GM23338 (cell line): ENCODE measurements at places on chromosomes 11 and 22. TPM values are rescaled to one million over a fixed set of nuclear protein-coding genes. Genes with fewer than 3 reads are reported as not detected.

MS4A4A gene
- total RNA-seq, result not detected in 2 replicates

PARVG gene
- 0.14 TPM in 1 of 2 replicates, not detected in the other for total RNA-seq

OR51I1 gene
- 1.1 TPM in 1 of 2 replicates, not detected in the other for total RNA-seq

OR4D5 gene
- not detected in 2 replicates for total RNA-seq

ADSL gene
- total RNA-seq, result 221 and 232 TPM in 2 replicates

OR5B21 gene
- not detected in 2 replicates for total RNA-seq

C11orf42 gene
- total RNA-seq, result not detected in 2 replicates

NXPE4 gene
- total RNA-seq, result not detected in 2 replicates

ANO3 gene
- total RNA-seq, result not detected in 2 replicates

FOLR2 gene
- not detected in 2 replicates for total RNA-seq

DSCAML1 gene
- 0.17 and 0.19 TPM in 2 replicates for total RNA-seq

ALX4 gene
- not detected in 2 replicates for total RNA-seq

DLG2 gene
- 14.4 and 19.8 TPM in 2 replicates for total RNA-seq

MOGAT2 gene
- not detected in 2 replicates for total RNA-seq

TCF20 gene
- total RNA-seq, result 57.5 and 68.7 TPM in 2 replicates
